ENCODE measurements at places on chromosomes 13 and 19.

- DNase-seq = no peak
Observed at GRCh38 chr13:62779161-62779560, 1363.5 kb upstream of the PCDH20 start.

- peak; percentile 70 for DNase-seq
Observed at GRCh38 chr19:45492627-45493470, 4.0 kb downstream of the RTN2 start.

- DNase-seq = no peak
Observed at GRCh38 chr13:95075506-95075905, 225.7 kb downstream of the ABCC4 start.

DNA sequence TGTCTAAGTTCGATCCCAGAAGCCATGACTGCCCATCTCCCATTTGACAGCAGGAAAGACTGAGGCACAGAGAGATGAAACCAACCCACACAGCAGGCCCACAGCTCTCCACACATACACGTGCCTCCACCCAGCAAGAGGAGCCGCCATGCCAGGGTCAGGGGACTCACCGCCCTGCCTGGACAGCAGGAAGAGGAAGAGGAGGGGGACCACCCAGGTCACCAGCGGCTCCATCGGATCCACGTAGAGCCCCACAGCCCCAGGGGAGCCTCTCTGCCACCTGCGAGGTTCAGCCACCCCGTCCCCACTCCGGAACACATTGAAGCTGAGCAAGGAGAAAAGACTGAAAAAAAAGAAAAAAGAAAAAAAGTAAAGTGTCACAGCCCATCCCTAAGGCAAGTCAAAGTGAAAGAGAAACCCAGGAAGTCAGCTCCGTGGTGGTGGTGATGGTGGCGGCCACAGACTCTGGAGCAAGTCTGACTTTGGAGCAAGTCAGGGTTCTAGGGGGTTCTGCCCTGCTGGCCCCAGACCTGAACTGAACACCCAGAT lies at the start of gene IL12RB1:
TSS of gene IL12RB1 (minus strand) at position 345 of the 549 bp plus-strand sequence. CDS start at position 234, 111 bp downstream.
- DNase-seq = no peak

- no peak for DNase-seq
Observed at GRCh38 chr13:48230541-48230940, 2.5 kb upstream of the ITM2B start.

GRCh38 chr19:35365303-35365702 lies 5.6 kb upstream of the GPR42 start:
- no peak for DNase-seq

DNA sequence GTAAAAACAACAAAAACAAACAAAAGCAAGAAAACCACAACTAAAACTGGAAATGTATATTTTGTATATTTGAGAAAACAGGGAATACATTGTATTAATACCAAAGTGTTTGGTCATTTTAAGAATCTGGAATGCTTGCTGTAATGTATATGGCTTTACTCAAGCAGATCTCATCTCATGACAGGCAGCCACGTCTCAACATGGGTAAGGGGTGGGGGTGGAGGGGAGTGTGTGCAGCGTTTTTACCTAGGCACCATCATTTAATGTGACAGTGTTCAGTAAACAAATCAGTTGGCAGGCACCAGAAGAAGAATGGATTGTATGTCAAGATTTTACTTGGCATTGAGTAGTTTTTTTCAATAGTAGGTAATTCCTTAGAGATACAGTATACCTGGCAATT lies 17.1 kb downstream of the KLF5 start:
- no peak for DNase-seq

DNA sequence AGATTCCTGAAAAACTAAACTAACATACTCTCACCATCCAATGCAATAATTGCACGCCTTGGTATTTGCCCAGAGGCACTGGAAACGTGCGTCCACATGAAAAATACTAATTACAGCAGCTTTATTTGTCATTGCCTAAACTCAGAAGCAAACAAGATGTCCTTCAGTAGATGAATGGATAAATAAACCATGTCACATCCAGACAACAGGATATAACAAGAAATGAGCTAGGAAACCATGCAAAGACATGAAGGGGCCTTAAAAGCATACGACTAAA lies 25.0 kb downstream of the ELL start:
- no peak for DNase-seq

DNA sequence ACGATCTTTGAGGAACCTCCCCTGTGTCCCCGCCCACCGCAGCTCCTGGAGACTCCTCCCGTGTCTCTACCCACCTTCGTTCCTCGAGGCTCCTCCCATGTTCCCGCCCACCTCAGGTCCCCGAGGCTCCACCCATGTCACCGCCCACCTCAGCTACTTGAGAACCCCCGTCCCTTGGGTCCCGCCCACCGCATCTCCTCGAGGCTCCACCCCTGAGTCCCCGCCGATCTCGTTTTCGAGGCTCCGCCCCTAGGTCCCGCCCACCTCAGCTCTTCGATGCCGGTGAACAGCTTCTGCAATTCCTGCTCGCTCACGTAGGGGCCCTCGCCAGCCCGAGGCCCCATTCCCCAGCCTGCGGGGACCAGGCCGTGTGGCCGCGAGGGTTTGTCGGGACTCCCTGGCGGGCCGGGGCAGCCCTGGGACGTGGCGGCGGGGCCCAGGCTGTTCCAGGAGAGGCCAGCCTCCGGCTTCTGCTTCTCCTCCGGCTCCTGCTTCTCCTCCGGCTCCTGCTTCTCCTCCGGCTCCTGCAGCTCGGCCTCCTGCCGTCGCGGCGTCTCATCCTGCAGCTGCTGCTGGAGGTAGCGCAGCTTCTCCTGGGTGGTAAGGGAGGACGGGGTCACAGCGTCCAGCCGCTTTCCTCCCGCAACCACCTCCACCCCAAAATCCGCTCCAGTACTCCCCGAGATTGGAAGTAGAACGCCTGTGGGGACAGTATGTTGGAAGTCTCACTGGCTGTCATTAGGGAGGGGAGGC lies 16.7 kb downstream of the TSKS start:
- peak; percentile 39 for DNase-seq

GRCh38 chr19:410243-410781 lies 1.4 kb upstream of the C2CD4C start:
- DNase-seq = no peak

GRCh38 chr19:4120559-4121272 lies 3.2 kb downstream of the MAP2K2 start:
- peak; percentile 55 for DNase-seq

DNA sequence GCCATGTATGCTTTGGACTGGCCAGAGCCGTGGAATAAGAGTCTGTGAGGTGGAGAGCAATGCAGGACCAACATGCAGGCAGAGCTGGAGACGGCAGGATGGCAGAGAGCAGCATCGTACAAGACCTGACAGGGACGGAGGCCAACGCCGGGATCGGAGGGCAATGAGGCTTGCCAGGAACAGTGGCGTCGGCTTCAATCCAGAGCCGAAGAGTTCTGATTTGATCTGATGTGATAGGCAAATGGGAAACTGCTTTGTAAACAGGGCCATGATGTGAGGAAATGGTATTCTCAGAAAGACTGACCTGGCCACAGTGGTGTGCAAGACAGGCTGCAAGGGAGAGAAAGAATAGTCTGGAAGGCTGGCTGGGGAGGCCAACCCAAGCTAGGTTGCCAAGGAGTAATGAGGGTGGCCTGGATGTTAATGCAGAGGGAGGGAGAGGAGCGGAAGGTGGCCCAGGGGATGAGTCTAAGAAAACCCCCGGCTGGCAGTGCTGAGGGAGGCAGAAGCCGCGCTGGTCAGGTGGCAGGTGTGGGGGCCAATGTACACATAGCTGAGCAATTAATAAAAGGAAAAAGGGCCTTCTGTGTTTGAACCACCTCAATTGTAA lies 26.7 kb downstream of the RCBTB2 start:
- no peak for DNase-seq
